ENCODE measurements at places on chromosomes 3 and 15.

GRCh38 chr3:39104961-39105686, 2.3 kb downstream of the GORASP1 start:
- no peak for DNase-seq

GRCh38 chr3:128426128-128426921, 40.4 kb downstream of the DNAJB8 start:
- DNase-seq = peak; percentile 73

GRCh38 chr15:64144192-64144564, 7.4 kb upstream of the SNX22 start:
- DNase-seq = no peak

GRCh38 chr3:139456386-139456785, 19.9 kb downstream of the RBP2 start:
- no peak for DNase-seq

GRCh38 chr15:45669422-45669821, 34.6 kb downstream of the SQOR start:
- DNase-seq = no peak

GRCh38 chr15:48766196-48766595, 44.7 kb downstream of the CEP152 start:
- no peak for DNase-seq

- DNase-seq = no peak
These were observed 54.1 kb upstream of the TIPARP start for GRCh38 chr3:156620260-156620659.

- DNase-seq = no peak
These were observed 312.4 kb upstream of the RORA start for GRCh38 chr15:61541516-61541915.

- no peak for DNase-seq
These were observed 132.8 kb downstream of the OSBPL10 start for GRCh38 chr3:31848163-31848818.

DNA sequence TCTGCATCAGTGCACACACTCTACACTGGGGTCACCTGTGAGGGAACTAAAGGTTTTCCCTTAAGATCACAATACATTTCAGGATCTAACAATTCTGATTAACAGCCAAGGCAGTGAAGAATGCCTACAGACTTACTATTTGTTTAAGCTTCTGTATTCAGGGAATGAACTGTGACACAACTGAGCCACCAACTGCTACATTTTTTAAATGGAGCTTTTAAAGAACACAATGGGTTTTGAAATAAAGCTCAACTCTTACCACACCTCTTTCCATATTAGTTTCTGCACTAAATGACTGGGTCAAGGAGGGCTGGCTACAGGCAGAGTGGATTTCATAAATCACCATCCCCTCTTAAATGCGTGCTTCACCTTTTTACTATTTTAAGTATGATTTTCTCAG, 100.2 kb downstream of the TMCC1 start:
- DNase-seq = no peak
